ENCODE measurements at places on chromosomes 7 and 10. TPM values are rescaled to one million over a fixed set of nuclear protein-coding genes. Genes with fewer than 3 reads are reported as not detected.

DNA sequence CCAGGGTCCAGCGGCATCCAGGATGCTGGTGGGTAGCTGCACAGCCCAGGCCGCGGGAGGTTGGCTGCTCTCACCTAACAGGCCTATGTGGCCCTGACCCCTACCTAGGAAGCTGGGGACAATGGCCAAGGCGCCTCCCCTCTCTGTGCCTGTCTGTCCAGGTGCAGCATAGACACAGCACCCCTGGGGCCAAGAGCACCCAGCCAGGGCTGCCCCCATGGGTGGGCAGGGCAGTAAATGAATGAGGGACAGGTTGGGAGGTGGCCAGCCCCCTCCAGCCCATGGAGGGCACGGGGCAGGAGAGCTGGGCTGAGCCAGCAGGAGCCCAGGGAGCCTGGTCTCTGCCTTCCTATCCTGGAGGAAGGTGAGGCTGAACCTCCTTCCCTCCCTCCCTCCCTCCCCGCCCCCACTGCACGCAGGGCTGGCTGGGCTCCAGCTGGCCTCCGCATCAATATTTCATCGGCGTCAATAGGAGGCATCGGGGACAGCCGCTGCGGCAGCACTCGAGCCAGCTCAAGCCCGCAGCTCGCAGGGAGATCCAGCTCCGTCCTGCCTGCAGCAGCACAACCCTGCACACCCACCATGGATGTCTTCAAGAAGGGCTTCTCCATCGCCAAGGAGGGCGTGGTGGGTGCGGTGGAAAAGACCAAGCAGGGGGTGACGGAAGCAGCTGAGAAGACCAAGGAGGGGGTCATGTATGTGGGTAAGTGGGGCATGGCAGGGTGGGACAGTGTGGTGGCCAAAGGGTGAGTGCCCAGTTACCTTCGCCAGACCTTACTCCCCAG, at the start of gene SNCG:
TSS of gene SNCG (plus strand) at position 484 of the 785 bp plus-strand sequence. CDS start at position 583, 99 bp downstream.
- peak; percentile 69 for DNase-seq

DNA sequence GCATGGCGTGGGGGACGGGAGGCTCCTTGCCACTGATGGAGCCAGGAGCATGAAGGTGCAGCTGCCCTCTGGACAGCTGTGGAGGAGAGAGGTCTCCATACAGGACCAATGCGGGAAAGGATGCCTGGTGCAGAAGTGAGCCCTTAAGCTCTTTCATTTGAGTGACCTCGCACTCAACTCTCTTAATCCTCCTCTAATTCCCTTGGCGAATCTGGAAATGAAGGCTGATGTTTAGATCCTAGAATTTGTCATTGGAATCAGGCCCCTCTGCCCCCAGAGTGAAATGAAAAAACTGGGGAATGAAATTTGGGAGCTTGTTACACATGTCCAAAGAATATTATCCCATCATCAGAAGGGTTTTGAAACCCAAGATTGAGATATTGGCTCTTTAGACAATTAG, 639.5 kb downstream of the LRMDA start:
- DNase-seq: no peak

- no peak for DNase-seq
Observed at GRCh38 chr7:151923097-151923876, 33.0 kb upstream of the GALNTL5 start.

DNA sequence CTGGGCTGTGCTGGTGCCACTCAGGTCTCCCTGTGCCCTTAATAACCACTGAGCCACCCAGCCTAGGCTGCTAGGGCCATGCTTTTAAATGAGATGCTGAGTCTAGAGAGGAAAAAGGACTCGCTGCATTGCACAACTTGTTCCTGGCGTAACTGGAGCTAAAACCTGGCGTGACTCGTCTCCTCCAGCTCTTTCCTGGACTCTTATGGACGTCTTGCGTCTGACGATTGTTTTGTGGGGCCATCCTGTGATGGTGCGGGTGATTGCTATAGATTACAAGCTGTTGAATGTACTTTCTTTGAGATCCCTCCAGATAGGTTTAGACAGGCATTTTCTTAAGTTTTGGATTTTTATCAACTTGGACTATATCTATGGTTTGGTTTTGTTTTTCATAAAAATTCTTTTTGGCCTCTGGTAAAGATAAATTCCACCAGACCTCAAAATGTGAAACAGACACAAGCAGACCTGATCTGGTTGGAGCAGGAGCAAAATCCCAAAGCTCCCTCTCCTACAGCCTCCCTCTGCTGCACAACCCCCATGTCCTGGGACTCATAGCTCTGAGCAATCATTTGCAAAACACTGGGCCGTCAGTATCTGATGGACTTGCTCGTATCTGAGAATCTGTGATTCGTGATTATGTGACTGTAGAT, 230.3 kb downstream of the ARHGAP12 start:
- no peak for DNase-seq

GRCh38 chr10:46227936-46228562, 58.7 kb upstream of the ANTXRL start:
- DNase-seq: peak; percentile 15

DNA sequence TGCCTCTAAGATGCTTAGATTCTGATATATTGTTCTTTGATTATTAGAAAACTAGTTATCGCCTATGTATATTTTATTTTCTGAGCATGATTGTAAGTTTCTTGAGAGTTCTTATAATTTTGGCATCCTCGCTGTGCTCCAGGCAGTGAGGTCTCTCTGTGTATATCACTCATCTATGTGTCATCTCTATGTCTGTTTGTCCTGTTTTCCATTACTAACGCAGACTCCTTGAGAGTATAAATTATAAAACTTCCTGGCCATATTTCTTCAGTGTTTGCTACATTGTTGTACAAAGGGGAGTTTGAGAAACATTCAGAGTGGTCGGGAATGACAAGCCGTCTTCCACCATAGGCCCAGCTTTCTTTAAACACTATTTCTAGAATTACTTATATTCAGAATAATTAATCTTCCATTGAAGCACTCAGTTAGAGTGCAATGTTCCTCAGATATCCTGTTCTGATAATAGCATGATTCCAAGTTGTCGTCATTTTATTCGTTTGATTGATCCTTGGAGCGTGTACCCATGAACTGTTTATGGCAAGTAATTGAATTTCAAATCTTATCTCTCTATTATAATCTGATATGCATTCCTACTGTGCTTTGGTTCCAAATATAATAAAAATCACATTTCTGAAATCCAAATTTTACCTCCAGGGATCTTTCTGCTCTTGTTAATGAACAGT, 206.6 kb downstream of the BAMBI start:
- DNase-seq: no peak

GRCh38 chr10:14665865-14666857, 108.5 kb downstream of the FAM107B start:
- DNase-seq: no peak

DNA sequence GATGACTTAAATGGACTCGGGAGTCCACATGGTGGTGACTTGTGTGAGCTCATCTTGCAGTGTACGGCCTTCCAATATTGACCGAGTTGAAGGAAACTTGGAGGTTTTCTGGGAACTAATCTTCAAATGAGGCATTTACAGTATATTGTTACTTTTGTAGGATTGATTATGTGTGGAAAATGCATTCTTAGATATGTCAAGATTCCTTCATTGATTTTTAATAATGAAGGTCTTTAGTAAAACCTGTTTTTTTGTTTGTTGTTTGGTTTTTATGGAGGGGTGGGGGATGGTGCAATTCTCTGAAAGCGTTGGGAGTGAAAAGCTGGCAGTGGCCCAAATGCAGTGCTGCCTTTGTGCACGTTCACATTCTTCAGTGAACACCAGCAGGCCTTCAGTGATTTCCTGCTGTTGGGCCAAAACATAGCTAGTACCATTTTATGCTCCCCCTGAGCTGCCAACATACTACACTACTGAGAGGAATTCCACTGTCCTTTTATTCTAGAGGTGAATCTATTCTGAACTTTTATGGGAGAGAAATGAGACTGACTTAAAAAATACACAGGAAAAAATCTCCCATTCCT, 50.4 kb downstream of the CCNY start:
- DNase-seq: peak; percentile 70

- peak; percentile 83 for DNase-seq
Observed at GRCh38 chr10:104300736-104301292, 31.8 kb downstream of the GSTO2 start.

GRCh38 chr7:66669088-66669487, 40.4 kb downstream of the KCTD7 start:
- DNase-seq: peak; percentile 59

- peak; percentile 39 for DNase-seq
Observed at GRCh38 chr10:19930936-19931893, 115.0 kb downstream of the PLXDC2 start.

DNA sequence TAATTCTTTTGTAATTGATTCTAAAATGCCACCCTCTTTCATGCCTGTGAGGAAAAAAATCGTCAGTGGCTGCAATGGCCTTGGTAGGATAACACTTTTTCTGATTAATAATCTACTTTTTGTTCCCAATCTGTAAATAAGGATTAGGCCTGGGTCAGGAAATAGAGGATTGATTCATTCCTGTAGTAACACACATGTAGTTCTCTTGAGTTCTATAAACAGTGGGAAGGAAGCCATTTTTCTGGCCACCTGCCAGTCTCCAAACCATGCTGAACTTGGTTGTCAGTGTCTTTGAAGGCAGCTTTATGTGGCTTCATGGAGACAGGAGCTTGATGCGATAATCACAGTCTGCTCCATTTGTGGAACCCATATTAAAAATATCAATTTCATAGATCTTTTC, 169.3 kb upstream of the NFE2L3 start:
- DNase-seq: no peak

GRCh38 chr7:143882604-143883078, 19.3 kb downstream of the TCAF1 start:
- DNase-seq: peak; percentile 87

DNA sequence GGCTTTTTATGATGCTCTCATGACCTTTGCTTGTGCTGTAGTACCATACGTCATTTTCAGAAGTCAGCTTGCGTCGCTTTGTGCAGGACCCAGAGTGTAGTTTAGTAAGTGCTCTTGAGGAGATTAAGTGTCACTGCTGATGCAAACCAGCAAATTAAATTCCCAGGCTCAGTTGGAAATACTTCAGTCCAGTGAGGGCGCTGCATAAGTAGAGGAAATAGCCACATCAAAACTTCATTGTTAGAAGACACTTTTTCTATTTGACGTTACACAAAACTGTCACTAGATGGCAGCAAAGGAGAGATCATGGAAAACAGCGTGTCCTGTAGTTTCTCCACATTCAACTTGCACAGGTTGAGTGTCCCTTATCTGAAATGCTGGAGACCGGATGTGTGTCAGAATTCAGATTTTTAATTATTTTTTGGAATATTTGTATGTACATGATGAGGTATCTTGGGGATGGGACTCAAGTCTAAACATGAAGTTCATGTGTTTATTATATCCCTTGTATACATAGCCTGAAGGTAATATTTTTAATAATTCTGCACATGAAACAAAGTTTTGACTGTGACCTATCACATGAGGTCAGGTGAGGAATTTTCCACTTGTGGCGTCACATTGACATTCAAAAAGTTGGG, 7.9 kb downstream of the ZNF22 start:
- DNase-seq: no peak

DNA sequence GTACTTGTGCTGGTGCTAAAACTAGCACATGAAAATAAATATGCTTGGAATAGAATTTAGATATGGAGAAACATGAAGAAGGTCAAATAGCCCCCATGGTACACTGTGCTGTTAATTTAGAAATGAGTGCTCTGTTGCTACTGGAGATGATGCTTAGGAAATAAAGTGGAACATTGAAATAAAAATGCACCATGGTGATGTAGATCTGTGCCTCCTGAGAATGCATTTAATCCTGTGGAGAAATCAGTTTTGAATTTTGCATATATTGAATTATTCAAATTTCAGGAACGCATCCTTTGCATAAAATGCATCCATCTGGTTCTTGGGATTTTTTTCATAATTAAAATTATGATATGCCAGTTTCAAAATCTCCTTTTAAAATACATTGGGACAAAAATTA, 44.5 kb downstream of the PLEKHA8 start:
- no peak for DNase-seq

DNA sequence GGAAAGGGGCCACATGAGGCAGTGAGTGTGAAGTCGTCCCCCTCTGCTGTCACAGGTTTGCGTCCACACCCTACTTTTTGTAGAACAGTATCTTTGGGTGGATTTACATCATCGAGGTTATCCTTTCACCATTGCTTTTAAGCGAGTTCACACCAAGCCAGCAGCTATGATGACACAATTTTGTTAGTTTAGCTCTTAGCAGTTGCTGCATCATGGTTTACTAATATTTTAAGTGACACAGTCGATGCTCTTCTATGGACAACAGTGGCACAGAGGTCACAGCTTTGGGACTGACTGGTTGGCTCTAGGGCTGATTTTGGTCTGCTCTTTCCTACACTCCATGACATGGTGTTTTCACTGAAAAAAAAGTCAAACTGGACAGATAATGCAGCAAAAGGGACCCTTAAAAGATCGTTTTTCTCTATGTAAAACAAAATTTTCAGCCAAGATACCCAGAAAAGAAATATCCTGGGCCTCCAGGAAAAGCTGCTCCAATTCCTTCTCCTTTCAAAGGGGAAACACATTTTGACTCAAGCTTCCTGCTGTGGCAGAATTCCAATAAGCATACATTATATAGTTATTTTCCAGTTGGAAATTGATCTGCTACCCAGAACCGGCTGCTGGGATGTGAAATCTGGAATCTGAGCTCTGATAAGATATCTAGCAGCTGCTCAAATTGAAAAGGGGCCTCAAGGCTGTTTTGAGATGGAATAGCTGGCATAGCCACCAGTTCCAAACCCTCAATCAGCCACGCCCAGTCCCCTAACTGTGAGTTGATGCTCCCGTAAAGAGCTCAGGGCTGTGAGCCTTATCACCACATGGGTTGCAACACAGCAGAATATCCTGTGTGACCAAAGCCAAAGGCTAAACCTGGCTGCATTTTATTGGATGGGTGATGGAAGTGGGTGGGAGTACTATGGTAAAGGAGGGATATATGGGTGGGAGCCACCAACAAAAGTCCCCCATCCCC, 114.2 kb downstream of the SMURF1 start:
- DNase-seq: no peak

DNA sequence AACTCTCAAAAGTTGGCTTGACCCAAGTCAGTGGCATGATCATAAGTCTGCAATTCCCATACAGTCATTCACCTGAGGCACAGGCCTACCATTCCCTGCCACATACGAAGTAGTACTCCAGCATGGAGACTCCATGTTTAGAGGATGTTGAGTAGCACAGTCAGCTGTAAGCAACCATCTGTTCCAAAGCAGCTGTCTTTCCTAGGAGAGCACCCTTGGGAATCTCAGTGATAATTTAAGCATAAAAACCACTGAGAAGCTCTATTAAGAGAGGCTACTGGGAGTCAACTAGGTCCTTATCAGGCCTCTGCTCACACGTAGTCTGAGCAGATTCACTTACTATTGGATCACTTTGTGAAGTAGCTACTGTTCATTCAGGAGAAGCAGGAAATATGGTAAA, 61.6 kb upstream of the UNC5B start:
- DNase-seq: no peak

Gene AP5Z1
- 10.5 TPM for total RNA-seq

Gene ANKRD61
- total RNA-seq: 0.20 TPM

Gene MUC3A
- total RNA-seq: 0.57 TPM

Gene LMOD2
- 431 TPM for total RNA-seq

Gene TLX1
- not detected for total RNA-seq

Gene SFRP4
- total RNA-seq: 1.0 TPM

Gene NSUN6
- total RNA-seq: 6.7 TPM
